ENCODE measurements at places on chromosomes 12 and 14.

DNA sequence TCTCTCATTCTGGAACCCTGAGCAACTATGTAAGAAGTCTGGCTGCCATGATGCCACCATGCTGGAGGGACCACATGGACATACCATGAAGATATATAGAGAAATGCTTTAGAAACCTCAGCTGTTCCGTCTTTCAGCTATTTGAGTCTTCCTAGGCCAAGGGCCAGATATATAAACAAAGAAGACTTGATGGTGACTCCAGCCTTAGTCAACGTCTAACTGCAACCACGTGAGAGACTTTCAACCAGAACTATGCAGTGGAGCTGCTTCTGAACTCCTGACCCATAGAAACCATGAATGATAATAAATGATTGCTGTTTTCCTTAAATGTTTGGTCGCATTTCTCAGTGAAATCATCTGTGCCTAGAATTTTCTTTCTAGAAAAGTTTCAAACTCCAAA, 20.0 kb upstream of the KITLG start:
- DNase-seq = no peak

DNA sequence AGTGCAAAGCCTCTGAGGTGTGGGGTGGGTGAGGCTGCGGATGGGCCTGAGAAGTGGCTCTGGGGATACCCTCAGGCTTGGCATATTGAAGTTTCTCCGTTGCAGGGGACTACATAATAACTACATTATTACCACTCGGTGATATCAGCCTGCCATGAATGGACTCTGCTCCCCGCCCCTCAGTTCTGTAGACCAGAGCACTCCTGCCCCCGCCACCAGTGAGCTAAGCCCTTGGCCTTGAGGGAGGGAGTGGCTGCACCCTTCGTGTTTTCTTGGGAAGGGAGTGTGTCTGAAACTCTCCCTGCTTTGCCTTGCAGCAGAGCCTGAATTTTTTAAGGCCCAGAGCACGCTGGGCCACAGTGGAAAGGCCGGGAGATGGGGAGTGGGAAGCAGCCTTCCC, 1.7 kb downstream of the ORAI1 start:
- DNase-seq = no peak

- DNase-seq = no peak
Observed at GRCh38 chr12:43331935-43332334, 220.1 kb downstream of the ADAMTS20 start.

DNA sequence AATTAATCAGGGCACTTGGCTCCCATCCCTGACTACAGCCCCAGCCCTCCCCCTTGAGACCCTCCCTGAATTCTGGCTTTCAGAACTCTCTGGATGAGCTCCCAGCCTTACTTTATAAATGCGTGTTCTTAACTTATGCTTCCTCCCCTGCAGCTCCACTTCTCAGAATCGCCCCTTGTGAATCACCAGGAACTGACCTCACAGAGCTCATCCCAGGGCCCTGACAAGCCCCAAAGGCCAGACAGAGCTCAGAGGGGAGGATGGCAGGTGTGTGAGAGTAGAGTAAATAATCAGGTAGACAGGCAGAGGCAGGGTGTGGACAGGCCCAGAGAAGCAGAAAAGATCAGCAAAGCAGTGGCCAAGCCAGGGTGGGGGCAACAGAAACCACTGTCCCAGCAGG, 68.2 kb upstream of the FOXN3 start:
- DNase-seq = no peak

- no peak for DNase-seq
Observed at GRCh38 chr14:64114166-64114565, 180.0 kb downstream of the ESR2 start.

- DNase-seq = no peak
Observed at GRCh38 chr12:79635676-79636075, 55.1 kb downstream of the PAWR start.

GRCh38 chr12:79344855-79345847, 345.6 kb downstream of the PAWR start:
- no peak for DNase-seq

Data from naive thymus-derived CD4-positive, alpha-beta T cell (primary cell).